CD4-positive, alpha-beta T cell treated with Interleukin-12 subunit alpha and Interleukin-12 subunit beta, for 1 hour (primary cell): ENCODE measurements at places on chromosomes 4 and X.

- no peak for DNase-seq
Observed at GRCh38 chr4:15479913-15480185, 10.2 kb downstream of the CC2D2A start.

GRCh38 chr4:167419468-167420140 lies 185.3 kb upstream of the SPOCK3 start:
- no peak for DNase-seq

- DNase-seq: no peak
Observed at GRCh38 chr4:103002551-103002950, 17.0 kb downstream of the SLC9B1 start.

GRCh38 chr4:187603093-187604025 lies 392.2 kb upstream of the ZFP42 start:
- no peak for DNase-seq

DNA sequence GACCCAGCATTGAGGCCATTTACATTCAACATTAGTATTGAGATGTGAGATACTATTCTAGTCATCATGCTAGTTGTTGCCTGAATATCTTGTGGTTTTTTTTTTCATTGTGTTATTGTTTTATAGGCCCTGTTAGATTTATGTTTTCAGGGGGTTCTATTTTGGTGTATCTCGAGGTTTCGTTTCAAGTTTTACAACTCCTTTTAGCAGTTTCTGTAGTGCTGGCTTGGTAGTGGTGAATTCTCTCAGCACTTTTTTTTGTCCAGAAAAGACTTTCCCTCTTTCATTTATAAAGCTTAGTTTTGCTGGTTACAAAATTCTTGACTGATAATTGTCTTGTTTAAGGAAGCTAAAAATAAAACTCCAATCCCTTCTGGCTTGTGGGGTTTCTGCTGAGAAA lies 115.5 kb downstream of the NPNT start:
- no peak for DNase-seq

DNA sequence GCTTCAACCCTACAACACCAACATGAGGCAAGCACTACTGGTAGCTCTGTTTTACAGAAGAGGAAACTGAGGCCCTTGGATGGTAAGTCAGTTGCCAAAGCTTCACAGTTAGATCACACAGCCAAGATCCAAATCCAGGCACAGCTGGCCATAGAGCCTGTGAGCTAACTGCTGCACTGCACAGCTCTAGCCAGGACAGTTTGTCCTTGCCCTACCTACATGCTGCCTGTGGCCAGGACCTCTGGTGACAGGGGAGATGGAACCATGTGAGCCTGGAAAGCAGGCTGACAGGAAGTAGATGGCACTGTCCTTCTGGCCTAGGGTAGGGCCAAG lies 257.8 kb downstream of the FBXW7 start:
- no peak for DNase-seq

DNA sequence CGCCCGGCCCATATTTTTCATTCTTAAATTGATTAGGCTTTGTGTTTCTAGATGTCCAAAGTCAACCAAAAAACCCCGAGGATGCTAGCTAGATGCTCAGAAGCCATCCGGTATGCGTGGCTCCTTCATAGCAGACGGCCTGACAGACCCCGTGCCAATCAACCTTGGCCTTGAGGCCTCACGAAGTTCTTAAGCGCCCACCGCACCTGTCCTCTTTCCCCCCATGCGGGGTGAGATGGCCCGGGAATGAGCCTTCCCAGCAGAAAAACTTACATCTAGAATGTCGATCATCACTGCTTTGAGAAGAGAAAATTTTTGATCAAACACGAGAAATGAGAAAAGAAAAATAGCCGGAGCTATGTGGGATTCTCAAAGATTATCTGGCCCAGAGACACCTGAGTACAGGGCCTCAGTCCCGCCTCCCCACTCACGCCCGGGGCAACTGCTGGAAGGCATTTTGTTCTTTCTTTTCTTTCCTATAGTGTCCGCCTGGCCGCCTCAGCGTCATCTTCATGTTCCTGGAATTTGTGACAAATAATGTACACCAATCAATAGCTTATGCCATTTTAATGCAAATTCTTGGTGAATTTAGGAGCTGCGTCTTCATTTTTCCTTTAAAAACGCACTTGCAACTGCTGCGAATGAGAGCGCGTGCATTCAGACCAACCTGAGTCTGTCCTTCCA lies 1.6 kb upstream of the NAT8L start:
- no peak for DNase-seq

GRCh38 chrX:73855546-73855945 lies 292.5 kb downstream of the CHIC1 start:
- peak; percentile 63 for DNase-seq

DNA sequence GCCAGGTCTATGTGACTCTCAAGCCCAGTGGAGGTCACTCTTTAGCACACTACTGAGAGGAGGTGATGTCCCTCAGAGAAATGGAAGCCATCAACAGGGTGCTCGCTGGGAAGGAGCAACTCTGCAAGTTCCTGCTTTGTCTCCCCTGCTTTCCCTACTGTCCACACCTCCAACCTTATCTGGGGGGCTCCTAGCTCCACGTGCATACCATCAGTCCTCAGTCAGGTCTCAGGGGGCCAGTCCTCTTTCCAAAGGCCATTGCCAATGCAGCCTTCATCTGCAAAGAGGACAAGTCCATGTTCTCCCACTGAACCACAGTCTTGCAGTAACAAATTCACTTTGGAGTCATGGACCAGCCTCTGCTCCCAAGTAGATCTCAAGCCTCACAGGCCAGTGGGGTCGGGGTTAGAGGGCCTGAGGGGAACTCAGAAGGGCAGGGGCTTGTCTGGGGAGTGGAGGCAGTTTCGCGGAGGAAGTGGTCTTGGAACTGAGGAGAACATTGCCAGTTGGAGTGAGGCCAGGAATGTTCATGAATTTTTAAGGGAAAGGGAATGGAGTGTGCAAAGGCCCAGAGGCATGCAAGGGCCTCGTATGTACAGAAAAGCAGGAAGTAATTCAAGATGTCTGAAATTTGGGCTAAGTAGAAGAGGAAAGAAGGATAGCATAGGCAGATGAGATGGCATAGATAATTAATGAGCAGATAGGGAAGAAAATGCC lies 8.9 kb downstream of the RTL5 start:
- DNase-seq: no peak

DNA sequence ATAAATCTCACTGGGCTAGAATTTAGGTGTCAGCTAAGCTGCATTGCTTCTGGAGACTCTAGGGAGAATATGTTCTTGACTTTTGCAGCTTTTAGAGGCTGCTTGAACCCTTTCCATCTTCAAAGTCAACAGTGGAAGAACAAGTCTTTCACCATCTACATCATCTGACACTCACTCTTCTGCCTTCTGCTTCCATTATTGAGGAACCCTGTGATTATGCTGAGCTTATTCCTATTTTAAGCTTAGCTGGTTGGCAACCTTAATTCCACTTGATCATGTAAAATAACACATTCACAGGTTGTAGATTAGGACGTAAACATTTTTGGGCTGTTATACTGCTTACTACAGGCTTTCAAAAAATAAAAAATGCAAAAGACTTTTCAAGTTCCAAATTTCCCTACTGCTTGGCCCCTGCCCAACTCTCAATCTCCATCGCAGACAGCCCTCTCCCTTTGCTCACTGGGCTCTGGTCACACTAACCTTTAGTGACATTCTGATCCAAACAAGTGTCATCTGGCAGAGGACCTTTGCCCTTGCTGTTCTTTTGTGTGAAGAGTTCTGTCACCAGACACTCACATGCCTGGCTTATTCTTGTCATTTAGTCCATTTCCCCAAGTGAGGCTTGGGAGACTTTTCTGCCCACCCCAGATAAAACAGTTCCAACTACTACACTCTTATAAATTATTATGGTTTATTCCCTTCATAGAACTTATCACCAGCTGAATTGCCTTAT lies 1056.0 kb downstream of the STIM2 start:
- DNase-seq: no peak

- DNase-seq: no peak
Observed at GRCh38 chr4:136463941-136464340, 1068.4 kb downstream of the PCDH18 start.

- DNase-seq: no peak
Observed at GRCh38 chr4:14916554-14917297, 85.6 kb upstream of the CPEB2 start.

GRCh38 chr4:148854203-148854602 lies 412.0 kb upstream of the NR3C2 start:
- DNase-seq: no peak

DNA sequence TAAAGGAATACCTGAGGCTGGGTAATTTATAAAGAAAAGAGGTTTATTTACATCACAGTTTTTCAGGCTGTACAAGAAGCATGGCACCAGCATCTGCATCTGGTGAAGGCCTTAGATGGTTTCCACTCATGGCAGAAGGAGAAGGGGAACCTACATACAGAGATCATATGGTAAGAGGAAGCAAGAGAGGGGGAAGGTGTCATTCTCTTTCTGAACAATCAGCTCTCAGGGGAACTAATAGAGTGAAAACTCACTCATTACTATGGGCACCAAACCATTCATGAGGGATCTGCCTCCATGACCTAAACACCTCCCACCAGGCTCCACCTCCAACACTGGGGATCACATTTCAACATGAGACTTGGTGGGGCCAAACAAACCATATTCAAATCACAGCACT lies 61.7 kb upstream of the PPP1R2C start:
- DNase-seq: no peak
